ENCODE measurements at places on chromosomes 4 and X.

GRCh38 chr4:176882206-176882605 is 89.5 kb upstream of the VEGFC start:
- no peak for DNase-seq

DNA sequence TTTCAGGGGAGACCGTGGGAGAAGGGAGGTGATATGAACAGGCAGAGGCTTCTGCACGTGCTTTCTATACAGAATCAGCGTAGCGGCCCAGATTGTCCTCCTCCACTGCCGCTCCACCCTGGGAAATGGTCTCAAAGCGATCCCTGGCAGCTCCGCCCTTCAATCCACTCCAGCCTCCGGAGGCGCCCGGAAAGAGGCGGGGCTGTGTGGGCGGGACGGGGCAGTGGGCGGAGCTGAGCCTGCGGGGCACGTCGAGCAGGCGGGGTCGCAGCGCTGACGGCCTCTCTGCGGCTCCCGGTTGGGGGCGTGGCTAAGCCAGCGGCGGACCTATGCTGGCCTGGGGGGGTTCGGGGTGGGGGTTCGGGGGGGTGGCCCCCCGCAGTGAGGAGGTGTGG is 210 bp upstream of the SMIM10L2A start:
- DNase-seq = peak; percentile 78

DNA sequence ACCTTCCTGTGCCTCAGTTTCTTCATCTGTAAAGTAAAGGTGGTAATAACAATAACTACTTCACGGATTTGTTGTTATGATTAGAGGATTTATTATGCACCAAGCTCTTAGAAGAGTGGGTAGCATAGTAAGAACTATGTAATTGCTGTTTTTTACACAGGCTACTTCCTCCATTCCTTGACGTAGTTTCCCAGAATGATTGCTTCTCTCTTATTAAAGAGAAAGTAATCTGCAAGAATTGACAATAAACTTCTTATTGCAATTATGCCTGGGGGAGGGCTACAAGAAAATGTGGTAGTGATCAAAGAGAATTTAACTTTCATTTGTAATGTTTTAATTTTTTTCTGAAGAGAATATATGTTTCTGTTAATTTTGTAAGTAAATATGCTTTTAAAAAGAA is 238.7 kb downstream of the GASK1B start:
- no peak for DNase-seq

DNA sequence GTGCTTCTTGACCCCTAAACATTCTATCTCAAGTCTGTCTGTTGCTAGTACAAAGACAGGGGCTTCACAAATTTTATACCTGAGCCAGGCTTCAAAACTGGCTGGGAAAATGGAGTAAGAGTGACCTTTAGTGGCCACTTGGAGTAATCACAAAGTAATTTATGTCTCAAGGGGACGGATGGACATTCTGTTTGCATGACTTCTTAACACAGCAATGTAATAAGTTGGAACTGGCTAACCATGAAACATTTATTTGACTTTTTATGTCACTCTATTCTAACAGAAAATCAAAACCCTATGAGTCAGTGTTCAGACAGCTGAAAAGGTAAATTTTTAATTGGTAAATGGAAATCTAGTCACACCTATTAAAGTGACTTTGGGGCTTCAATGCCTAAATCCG is 600.6 kb downstream of the ANKRD50 start:
- DNase-seq = peak; percentile 75

GRCh38 chr4:39631700-39632079 is 7.0 kb downstream of the SMIM14 start:
- DNase-seq = no peak

DNA sequence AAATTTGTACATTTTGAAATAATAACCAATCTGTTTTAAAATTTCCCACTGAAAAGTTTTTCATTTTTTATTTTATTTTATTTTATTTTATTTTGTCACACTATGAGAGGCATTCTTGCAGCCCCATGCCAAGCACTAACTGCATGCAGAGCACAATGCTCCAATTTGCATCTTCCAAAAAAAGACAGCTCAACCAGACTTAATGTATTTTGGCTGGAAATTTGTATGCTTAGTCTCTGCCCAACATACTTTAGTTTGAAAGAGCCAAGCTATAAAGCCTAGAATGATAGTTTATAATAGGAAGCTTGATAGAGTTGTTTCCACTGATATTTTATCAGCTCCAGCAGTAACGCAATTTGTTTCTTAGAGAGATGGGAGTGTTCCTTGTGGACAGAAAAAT is 235.5 kb downstream of the GALNTL6 start:
- no peak for DNase-seq

DNA sequence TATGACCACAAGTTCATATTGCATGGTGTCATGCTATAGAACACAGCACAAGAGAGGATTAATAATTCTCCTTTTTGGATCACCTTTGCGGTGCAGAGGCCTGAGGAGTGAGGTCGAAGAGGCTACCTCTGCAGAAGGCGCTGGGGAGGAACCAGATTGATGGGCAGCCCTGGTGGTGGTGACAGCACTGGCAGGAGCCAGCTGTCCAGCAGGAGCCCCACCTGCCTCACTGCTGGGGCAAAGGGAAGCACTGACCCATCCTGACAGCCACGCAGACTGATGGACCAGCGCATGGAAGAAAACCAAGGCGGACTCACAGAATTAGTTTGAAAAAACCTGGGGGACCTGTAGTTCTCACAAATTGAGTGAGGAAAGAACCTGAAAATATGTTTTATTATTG is 50.9 kb downstream of the COX18 start:
- no peak for DNase-seq

DNA sequence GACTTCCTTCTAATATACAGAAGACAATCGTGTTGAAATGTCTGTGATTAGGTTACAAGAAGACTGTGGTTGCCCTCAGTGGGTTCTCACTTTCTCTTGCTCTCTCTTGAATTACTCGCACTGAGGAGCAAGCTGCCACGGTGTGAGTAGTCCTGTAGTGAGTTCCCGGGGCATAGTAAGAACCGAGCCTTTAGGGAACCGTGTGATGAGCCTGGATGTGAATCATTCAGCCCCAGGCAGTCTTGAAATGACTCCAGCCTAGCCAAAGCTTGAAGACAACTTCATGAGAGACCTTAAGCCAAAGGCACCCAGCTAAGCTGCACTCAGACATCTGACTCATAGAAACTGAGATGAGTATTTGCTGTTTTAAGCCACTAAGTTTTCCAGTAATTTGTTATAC is 292.7 kb downstream of the SPOCK3 start:
- no peak for DNase-seq

GRCh38 chrX:16433021-16433420 is 216.9 kb upstream of the S100G start:
- DNase-seq = no peak

- DNase-seq = no peak
Measured at GRCh38 chrX:117713411-117713810, 403.2 kb downstream of the KLHL13 start.

DNA sequence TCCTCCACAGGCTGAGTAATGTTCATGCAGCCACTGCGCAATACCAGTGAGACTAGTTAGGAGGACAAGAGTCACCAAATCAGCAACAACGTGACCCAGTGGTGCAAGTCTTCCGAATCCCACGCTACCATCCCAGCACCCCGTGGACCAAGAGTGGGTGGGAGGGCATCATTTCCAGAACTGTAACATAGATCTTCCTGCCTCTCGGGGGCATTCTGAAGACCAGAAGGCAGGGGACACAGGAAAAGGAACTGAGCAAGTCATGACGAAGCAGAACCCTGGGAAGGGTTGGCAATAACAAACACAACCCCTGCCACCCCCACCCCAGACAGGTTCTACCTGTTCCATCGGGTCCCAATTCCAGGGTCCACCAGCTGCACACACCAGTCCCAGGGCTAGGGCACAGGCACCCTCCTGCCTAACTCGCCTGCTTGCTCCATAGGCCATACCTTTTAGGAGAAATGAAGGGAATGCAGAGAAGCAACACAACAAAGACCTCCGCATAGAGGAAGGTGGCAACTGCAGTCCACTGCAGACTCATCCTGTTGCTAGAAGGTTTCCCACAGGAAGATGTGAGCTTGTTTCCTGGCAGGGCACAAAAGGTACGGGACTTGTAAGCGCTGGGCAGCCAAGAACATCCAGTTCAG is 1.4 kb downstream of the BCAP31 start:
- no peak for DNase-seq

All from right lung (tissue), 10 donors.